Small intestine (tissue), 16 donors: ENCODE measurements at places on chromosomes 11 and 22. TPM values are rescaled to one million over a fixed set of nuclear protein-coding genes. Genes with fewer than 3 reads are reported as not detected.

Gene MS4A3
- polyA plus RNA-seq: 0.38 TPM

Gene PIK3C2A
- polyA plus RNA-seq: 9.7 TPM

Gene TRPM5
- polyA plus RNA-seq: 1.3 TPM

Gene CD3G
- polyA plus RNA-seq: 7.3 TPM

- DNase-seq: no peak
These were observed 7.1 kb upstream of the SCGB2A1 start for GRCh38 chr11:62201376-62201775.

GRCh38 chr11:12212821-12213185, 102.4 kb downstream of the MICAL2 start:
- no peak for DNase-seq

- DNase-seq: no peak
These were observed 125.5 kb upstream of the SERPIND1 start for GRCh38 chr22:20648306-20648903.

- DNase-seq: no peak
These were observed 20.2 kb upstream of the RGL4 start for GRCh38 chr22:23670378-23671295.

GRCh38 chr11:30120045-30120589, 103.3 kb upstream of the KCNA4 start:
- DNase-seq: no peak

DNA sequence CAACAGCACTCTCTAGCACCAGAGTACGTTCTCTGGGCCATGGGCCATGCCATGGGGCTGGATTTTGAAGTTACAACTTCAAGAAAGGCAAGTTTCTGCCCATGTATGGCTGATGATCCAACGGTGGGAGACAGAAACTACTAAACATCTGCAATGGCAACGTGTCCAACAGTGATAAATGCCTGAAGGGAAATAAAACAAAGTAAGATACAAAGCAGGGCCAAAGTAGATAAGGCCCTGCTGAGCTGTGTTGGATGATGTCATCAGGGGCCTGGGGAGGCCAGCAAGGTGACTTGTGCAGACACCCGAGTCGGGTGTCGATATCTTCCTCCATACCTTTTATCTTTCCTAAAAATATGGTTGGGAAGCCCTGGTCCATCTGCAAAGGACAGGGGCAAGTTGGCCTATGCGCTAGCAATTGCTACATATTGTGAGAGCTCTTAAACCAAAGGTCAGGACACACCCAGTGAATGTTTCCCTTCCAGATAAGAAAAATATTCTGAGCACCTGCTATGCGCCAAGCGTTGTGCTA, 487.2 kb downstream of the MN1 start:
- peak; percentile 87 for DNase-seq
